ENCODE measurements at places on chromosomes 1 and 21.

DNA sequence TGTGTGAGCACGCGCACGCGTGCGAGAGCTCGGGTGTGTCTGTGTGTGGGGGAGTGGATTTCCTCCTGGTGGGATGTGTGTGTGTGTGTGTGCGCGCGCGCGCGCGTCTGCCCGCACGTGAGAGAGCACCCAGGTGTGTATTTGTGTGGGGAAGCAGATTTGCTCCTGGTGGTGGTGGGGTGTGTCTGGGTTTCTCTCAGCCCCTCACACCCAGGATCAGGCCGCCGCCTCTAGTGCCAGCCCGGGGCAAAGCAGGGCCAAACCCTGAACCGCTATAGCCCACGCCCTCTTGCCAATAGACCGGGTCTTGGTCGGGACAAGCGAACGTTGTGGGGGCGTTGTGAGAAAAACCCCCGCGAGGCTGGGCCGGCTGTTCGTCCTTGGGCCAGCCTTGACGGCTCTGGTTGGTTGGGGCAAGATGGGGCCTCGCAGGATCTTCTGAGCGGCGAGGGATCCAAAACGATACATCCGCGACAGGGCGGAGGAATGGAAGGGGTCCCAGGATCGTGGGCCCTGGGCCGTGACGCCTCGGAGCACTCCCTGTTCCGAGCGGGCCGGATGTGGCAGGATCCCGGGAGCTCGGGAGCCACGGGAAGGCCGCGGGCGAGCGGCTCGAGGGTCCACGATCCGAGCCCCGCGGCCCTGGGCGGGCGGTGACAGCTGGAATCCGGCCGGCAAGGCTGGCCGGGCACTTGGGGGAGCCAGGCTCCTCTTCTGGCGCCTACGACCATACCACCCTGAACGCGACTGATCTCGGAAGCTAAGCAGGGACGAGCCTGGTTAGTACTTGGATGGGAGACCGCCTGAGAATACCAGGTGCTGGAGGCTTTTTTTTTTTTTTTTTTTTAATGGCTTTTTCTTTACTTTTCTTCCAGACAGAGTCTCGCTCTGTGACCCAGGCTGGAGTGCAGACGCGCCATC is 68.2 kb downstream of the RNF187 start:
- DNase-seq, result no peak

- peak; percentile 0 for DNase-seq
Observed at GRCh38 chr1:107141491-107142126, 770 bp downstream of the NTNG1 start.

GRCh38 chr1:236154671-236155398 is 12.5 kb downstream of the GPR137B start:
- DNase-seq, result no peak

- DNase-seq, result no peak
Observed at GRCh38 chr1:67459068-67459467, 28.9 kb upstream of the SERBP1 start.

DNA sequence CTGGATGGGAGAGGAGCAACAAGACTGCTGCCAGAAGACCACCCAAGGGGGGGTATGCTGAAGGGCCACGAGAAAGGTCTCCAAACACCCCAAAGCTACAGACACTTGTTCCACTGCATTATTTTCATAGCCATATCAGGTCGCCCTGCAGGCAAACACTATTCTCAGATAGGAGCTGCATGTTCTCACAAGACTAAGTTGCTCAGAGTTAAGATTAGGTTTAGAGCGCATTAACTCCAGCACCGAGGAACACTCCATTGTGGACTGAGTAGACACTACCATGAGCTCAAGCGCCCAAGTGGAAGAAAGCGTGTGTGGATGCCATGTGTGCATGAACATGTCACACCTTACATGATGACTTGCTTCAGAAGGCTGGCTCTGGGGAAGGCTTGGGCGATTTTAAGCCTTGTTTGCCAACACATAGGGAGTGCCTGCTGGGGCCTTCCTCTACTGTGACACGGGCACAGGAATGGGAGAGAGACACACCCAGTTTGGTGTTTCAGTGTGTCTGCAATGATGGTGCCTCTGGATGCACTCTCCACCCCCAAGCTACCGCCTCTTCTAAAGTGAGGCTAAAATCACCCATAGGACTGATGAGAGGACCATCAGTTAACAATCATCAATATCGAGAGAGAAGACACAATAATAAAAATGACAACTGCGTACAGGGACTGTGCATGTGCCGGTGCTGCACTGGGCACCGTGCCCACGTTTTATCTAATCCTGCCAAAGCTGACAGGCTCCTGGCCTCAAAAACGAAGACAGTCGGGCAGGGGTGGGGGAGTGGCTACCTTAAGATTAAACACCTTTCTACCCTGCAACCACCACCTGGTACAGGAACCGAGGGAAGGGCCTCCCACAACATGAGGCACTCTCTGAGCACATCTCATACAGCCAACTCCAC is 34.9 kb downstream of the SSBP3 start:
- no peak for DNase-seq

DNA sequence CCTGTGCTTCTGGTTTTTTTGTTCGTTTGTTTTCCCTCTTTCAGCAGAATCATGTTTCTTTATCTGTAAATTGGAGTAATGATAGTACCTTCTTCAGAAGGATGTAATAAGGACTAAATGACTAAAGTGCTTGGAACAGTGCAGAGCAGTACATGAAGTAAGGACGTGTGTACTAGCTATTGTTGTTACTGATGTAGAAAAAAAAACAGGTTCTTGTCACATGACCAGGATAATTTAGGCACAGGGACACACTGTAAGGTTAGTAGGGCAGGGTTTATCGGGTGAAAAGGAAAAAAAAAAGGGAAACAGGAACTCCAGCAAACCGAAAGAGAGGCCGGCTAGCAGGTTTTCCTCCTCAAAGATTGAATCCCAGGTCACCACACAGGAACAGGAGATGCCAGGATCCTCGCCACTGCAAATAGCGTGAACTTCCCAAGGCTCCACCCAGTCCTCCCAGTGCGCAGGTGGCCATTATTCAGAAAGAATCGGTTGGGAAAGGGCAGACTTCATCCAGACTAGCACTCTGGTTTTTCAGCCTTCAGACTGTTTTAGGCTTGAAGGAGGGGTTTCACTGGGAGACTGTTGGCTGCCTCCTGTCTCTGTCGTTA is 63.8 kb upstream of the PRRC2C start:
- no peak for DNase-seq

GRCh38 chr1:7576946-7577657 is 194.0 kb upstream of the VAMP3 start:
- no peak for DNase-seq

- DNase-seq, result no peak
Observed at GRCh38 chr1:49323925-49324540, 547.3 kb upstream of the BEND5 start.

DNA sequence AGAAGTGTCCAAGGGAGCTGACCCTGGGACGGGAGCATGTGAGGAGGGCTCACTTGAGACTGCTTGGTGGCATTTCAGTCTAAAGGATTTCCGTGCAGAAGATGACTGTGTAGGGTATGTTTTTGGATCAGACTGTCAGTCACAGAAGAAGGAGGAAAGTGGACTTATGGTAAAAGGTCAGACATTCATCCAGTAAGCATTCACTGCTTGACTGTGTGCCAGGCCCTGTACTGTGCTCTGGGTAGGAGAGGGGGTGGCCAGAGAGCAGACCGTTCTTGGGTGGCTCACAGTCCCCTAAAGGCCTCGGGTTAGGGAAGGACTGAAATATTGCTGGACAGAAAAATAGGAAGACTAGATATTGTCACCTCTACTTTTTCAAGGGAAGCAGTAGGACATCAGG is 2.1 kb upstream of the SERINC2 start:
- no peak for DNase-seq

DNA sequence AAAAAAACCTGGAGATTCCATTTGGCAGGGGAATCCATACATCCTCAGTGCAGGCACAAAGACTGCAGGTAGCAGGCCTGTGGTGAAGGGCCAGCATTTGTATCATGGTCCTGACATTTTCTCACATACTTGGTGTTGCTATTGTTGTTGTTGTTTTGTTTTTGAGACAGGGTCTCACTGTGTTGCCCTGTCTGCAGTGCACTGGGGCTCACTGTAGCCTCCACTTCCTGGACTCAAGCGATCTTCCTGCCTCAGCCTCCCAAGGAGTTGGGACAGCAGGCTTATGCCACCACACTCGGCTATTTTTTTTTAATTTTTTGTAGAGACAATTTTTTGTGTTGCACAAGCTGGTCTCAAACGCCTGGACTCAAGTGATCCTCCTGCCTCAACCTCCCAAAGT is 140.8 kb upstream of the ZNF644 start:
- no peak for DNase-seq

DNA sequence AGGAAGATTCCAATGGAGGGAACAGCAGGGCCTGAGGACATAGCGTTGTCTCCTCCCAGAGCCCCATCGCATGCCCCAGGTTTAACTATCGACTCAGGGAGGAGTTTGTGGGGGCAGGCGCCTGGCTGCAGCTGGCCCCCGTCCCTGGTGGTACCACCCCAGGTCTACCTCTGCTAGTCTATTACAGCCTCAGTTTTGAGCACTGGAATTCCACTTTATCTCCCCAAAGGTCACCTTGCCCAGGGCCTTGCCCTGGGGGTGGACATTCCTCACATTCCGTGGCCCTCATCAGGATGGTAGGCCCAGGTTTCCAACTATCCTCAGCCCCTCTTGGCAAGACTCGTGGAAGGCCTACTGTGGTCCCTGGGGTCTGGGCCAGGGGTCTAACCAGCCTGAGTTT is 65.4 kb upstream of the SSBP3 start:
- no peak for DNase-seq

DNA sequence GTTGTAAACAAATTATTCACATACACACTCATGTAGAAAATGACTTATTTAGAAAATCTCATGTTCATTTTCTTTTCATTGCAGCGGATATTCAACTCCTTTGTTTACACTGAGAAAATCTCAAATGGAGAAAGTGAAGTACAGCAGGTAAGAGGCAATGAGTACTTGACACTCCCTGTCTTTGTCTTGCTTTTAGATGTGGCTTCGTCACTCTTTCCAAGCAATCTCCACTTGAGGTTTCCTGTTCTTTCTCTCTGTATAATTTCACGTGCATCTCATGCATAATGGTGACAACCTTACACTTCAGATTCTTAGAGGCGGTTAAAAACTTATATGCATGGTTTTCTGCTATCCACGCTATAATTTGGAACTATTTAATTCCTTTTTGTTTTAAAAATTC is 80.6 kb downstream of the CACHD1 start:
- DNase-seq, result no peak

DNA sequence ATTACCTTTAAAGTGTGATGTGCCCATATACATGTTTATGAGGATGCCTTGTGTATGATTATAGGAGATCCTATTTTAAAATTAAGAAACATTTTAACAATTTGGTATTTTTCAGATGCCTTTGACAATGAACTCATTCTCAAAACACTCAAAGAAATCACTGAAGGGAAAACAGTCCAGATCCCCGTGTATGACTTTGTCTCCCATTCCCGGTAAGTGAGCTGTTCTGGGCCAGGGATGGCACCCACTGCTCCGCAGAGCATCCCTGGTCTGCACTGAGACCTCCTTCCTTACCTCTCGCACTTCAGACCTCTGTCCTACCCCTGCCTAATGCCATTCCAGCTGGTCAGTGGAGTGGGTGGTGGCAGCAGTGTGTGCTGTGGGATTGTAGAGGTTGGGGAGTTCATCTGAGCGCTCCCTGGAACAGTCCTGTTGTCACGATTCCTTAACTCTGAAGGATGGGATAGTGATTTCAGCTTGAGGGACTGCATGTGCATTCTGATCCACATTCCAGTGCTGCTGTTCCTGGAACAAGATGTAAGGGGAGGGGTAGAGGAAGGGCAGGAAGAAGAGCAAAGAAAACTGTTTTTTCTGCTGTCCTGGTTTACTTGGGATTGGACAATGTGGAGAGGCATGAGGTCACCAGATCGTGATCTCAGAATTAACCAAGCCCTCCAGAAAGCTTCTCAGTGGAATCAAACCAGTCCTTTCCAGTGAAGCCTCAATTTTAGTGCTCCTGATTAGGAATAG is 63.9 kb downstream of the UCK2 start:
- DNase-seq, result no peak
